ENCODE measurements at places on chromosomes 2 and 18. TPM values are rescaled to one million over a fixed set of nuclear protein-coding genes. Genes with fewer than 3 reads are reported as not detected.
A peak's percentile ranks its signal among the peaks of the same experiment; 100 is the strongest.

GRCh38 chr2:29583548-29584156 lies 337.7 kb downstream of the ALK start:
- no peak for DNase-seq
- no peaks in the 10 kb centered on the region for H3K4me1 ChIP-seq
- H3K27ac ChIP-seq, result no peak overlapping the region
- no peaks in the 10 kb centered on the region for H3K27me3 ChIP-seq

DNA sequence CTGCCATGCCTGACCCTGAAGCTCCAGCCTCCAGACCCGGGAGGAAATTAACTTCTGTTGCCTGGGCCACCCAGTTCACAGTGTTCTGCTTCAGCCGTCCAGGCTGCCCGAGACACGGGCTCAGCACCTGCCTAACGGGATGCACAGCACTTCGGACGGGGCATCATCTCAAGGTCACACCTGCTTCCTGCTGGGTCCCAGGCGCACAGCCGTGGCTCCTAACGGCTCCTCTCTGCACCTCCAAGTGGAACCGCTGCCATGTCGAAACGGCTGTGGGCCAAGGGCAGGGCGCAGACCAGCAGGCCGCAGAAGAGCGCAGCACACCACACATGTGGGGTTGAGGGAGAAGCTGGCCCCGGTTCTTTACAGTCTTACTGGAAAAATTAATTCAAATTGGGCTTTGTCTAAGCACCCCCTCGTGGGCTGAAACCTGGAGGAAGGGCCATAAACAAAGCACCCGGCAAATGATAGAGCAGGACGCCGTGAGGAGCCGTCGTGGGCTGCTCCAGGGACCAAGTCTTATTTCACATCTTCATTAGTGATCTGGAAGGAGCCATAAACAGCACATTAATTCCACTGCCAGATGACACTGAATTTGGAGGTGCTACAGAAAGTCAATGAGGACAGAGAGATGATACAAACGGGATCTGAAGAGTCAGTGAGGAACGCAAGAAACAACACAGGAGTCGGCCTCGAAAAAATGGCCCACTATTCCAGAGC lies 59.6 kb downstream of the EIPR1 start:
- peaks cover 29% of the 10 kb centered on the region for H3K36me3 ChIP-seq
- no peak overlapping the region for H3K4me3 ChIP-seq
- no peak overlapping the region for H3K27ac ChIP-seq
- no peaks in the 10 kb centered on the region for H3K27me3 ChIP-seq
- peaks cover 28% of the 10 kb centered on the region for H3K4me1 ChIP-seq

DNA sequence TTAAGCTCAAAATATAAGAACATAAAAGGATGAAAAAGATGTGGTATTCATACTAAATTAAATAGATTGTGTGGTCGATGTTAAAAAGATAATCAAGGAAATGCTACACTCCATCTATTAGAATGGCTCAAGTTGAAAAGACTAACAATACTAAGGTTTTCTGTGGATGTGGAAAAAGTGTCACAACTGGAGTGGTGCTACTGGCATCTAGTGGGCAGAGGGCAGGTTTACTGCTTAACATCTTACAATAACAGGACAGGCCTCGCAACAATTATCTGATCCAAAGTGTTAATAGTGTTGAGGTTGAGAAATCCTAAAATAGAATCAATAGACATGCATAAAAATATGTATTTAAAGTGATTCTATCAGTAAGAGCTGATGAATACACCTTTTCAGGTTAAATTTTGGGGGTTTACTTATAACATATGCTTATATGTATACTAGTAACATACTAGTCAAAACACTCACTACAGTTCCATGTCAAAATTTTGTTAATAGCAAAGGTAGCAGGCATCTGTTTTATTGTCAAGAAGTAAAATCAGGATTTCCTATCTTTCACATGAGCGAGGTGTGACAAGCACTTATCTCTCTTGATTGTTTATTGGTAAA lies 91.5 kb upstream of the TMEFF2 start:
- no peak overlapping the region for H3K27ac ChIP-seq
- H3K27me3 ChIP-seq, result no peaks in the 10 kb centered on the region
- H3K36me3 ChIP-seq, result no peaks in the 10 kb centered on the region
- no peaks in the 10 kb centered on the region for H3K4me1 ChIP-seq
- no peak for DNase-seq

- H3K36me3 ChIP-seq, result no peaks in the 10 kb centered on the region
- peaks cover 18% of the 10 kb centered on the region for H3K27me3 ChIP-seq
- DNase-seq, result no peak
- H3K4me1 ChIP-seq, result peaks cover 6% of the 10 kb centered on the region
- no peak overlapping the region for H3K27ac ChIP-seq
- H3K4me3 ChIP-seq, result no peak overlapping the region
Observed at GRCh38 chr2:219272995-219273394, 6.2 kb upstream of the DNAJB2 start.

DNA sequence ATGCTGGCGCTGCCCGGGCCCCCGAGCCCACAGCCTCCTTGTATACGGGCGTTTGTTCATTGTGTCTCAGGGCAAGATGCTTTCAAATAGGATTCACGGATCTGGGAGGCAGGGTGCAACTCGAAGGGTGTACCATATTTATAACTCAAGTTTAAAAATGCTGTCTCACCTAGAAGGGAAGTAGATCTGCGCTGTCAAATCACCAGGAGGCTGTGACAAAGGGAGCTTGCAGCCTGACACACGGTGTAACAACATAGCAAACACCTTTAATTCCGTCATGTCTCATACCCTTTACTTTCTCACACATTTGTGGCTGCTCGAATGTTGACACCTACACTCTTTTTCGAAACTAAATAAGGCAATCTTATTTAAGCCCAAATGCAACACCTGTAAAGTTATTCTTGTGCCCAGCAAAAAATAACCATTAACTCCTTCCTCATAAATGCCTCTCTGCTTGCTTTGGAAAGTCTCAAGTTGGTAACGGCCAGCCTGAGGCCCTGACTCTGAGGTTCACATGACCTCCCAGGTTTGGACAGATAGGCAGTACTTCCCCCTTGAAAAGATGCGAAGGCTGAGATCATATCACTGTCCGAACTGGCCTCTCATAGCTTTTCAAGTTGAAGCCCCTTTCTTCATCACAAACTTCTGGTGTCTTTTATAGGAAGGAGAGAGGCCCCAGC lies 11.6 kb downstream of the ZEB2 start:
- H3K4me1 ChIP-seq, result peaks cover 32% of the 10 kb centered on the region
- H3K27me3 ChIP-seq, result no peaks in the 10 kb centered on the region
- H3K36me3 ChIP-seq, result no peaks in the 10 kb centered on the region
- DNase-seq, result no peak
- peak overlapping the region; percentile 1 for H3K4me3 ChIP-seq
- peak overlapping the region; percentile 97 for H3K27ac ChIP-seq

DNA sequence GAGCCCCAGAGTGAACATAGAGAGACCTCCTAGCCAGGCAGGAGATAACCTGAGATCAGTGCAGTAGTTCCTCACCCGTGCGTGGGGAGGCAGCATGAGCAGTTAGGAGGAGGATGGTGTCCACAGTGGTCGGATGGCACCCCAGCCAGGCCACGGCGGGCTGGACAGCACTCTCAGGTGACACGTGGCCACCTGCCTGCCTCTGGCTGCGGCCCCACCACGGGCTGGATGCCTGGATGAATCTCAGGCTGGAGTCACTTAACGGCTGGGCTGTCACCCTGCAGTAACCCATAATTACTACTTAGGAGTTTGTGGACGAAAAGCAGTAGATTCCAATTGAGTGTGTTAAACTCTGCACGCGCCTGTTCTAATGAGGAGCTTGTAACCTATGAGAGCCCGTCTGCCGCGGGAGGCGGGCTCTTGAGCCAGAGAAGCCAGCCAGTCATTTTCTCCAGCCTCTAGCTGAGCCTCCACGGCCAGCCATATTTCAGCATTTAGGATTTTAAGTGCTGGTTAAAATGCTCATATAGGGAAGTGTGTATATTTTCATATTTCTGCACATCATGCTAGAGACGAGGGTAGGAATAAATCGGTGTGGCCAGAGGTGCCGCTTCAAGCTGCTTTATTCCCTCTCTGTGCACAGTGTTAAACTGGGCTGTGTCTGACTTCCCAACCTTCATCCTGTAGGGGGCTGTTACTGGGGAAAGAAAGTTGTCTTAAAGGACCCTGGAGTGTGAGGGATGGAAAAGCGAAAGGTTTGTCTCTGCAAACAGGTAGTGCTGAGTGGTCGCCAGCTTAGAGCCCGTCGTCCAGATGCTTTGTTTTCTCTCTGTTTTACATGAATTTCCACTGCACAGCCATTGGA lies 144.0 kb downstream of the GLI2 start:
- peaks cover 3% of the 10 kb centered on the region for H3K36me3 ChIP-seq
- DNase-seq, result no peak
- peaks cover 49% of the 10 kb centered on the region for H3K4me1 ChIP-seq

Gene LTBP1
- polyA plus RNA-seq, result 22.7 TPM

DNA sequence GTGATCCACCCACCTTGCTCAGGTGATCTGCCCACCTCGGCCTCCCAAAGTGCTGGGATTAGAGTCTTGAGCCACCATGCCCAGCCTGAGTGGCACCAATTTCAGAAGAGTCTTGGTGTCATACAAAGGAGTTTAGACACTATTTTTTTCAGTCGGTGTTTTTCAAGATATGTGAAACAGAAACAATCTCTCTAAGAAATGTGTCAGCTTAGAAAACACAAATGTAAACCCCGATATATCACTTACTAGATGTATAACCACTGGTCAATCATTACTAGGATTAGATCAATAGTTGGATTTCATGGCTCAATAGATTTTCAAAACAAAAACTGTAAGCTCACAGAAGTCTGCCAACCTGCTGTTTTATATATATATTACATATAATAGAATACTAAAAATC lies 67.2 kb upstream of the FRZB start:
- H3K27ac ChIP-seq, result no peak overlapping the region
- no peaks in the 10 kb centered on the region for H3K27me3 ChIP-seq
- no peak for DNase-seq
- H3K4me3 ChIP-seq, result no peak overlapping the region
- H3K4me1 ChIP-seq, result no peaks in the 10 kb centered on the region

DNA sequence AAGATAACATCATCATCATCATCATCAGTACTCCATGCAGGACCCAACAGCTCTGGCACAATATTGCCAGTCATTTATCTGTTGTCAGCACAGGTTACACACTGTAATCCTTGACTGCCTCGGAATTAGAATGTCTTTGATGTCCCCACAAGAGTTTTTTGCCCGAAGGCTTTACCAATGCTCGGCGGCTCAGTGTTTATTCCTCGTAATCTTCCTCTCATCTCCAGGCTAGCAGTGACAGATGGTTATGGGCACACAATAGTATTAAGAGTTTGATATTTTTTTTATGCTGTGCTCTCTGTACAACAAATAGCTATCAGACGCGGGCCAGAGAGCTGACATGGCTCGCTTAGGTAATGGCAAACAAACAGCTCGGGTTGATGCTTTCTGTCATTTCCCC lies 515.2 kb downstream of the ZEB2 start:
- H3K4me1 ChIP-seq, result no peaks in the 10 kb centered on the region
- no peaks in the 10 kb centered on the region for H3K27me3 ChIP-seq
- DNase-seq, result no peak

DNA sequence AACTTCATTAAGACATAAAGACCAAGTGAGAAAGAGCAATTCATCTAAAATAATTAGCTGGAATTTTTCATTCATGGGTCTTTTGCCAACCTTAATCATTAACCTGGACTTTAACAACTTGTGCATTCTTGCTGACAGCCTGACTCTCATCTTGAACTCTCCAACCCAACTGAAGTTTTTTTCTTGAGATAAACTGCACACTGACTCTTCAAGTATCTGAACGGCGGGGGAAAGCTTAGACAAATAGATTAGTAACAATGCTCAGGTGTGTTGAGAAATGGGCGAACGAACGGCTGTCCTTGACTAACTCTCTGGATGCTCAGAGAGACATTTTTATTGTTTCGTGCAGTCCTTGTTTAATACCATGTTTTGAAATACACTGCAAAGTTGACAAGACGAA lies 186.0 kb downstream of the DPP10 start:
- no peaks in the 10 kb centered on the region for H3K27me3 ChIP-seq
- DNase-seq, result no peak
- H3K36me3 ChIP-seq, result no peaks in the 10 kb centered on the region
- H3K4me1 ChIP-seq, result no peaks in the 10 kb centered on the region

DNA sequence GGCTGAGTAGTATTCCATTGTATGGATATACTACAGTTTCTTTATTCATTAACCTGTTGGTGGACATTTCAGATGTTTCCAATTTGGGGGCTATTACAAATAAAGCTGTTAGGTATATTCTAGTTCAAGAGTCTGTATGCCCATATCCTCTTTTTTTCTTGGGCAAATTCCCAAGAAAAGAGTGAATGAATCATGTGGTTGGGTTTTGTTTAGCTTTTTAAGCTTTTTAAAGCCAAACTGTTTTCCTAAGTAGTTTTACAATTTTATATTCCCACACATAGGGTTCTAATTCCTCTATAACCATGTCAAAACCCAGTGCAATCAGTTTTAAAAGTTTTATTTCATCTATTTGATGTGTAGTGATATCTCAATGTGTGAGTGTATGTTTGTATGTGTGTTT lies 44.9 kb upstream of the BAZ2B start:
- no peaks in the 10 kb centered on the region for H3K4me1 ChIP-seq
- DNase-seq, result no peak
- H3K36me3 ChIP-seq, result no peaks in the 10 kb centered on the region
- no peak overlapping the region for H3K27ac ChIP-seq
- no peak overlapping the region for H3K4me3 ChIP-seq
- H3K27me3 ChIP-seq, result no peaks in the 10 kb centered on the region

Measured in spinal cord (tissue), 10 donors.